ENCODE measurements at places on chromosomes 4 and X.

DNA sequence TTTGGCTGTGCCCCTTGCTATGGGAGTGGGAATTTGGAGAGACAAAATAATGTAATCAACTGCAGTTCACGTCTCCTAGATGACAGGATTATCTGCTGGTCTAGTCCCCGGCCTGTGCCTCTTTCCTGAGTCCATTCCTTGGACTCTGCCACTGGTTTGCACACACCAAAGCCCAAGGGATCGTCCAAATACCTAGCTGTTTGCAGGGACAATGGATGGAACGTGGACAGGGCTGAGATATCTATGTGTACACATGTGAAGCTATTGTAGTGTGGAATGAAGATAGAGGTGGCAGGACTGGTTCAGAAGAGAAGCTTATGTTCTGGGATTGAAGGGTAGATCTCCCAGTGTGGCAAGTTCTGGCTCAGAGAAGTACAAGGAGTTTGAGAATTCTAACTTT is 198.3 kb upstream of the PITX2 start:
- DNase-seq = no peak

GRCh38 chr4:128288689-128289106 is 1.1 kb upstream of the PGRMC2 start:
- DNase-seq = no peak

GRCh38 chr4:1939664-1940509 is 68.7 kb downstream of the NSD2 start:
- no peak for DNase-seq

DNA sequence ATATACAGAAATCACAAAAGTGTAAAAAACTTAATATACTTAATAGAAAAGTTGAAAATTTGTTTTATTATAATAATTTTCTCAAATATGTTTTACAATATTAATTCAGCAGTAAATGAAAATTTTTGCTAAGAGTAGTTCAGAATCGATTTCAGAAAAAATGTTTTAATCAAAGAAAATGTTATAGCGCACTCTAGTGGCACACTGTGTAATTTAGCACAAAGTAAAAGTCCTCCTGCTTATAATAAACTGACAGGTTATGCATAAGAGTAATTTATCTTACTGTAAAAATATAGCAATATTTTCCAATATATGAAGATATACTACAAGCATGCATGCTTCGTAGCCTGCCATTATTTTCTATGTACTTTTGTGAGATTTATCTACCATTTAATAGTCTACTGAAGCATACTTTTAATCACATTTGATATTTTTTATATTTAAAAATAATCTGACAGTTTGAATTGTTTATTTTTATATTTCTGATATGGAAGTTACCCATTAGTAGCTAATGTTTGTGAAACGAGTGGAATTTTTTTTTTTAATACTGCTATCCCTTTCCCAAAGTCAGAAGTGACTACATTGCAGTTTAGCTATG is 217.9 kb upstream of the KLHL4 start:
- DNase-seq = no peak

DNA sequence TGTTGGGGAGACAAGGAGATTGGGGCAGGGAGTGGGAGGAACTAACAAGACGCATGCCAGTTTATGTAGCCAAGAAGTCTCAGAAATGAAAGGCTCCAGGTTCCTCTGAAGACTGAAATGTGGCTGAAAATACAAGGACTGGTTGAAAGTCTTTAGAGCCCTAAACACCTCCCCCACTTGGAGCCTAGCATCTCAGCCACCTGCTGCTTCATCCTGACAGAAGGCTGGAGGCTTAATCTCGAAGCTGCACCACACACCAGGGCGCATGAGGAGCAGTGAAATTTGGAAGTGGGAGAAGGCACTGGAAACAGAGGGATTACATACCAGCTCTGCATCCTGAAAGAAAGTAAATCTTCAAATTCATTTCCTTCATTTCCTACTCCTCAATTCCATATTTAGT is 160.7 kb upstream of the FTHL17 start:
- DNase-seq = no peak

DNA sequence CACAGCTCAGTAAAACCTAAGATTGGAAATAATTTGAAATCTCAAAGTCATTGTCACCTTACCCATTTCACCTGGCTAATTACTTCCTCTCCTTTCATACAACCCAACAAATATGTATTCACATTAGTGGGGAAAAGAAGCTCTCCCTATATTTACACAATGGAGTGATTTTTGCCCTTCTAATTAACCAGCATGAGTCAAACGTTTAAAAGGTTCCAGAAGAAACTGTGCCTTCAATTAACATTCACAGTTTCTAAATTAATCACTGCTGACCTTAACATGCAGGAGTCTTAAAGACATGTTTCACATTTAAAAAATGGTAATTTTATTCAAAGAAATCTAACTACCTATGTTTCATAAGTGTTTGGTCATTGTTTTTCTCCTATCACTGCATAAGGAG is 254.6 kb downstream of the CBLL2 start:
- no peak for DNase-seq

DNA sequence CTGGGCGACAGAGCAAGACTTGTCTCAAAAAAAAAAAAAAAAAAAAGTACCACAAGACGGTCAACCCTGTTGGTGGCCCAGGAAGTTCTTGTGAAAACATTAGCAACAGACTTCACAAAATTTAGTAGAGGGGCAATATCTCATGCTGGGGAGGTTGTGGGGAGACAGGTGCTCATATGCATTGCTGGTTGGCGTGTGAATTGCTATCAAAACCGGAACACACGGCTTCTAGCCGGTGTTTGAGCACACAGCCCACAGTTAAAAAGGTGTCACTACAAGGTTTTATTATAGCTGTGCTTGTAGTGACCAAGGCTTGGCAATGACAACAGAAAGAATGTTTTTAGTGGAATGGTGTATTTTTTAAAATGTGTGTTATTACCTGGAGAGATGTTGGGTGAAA is 41.8 kb downstream of the SMS start:
- no peak for DNase-seq

DNA sequence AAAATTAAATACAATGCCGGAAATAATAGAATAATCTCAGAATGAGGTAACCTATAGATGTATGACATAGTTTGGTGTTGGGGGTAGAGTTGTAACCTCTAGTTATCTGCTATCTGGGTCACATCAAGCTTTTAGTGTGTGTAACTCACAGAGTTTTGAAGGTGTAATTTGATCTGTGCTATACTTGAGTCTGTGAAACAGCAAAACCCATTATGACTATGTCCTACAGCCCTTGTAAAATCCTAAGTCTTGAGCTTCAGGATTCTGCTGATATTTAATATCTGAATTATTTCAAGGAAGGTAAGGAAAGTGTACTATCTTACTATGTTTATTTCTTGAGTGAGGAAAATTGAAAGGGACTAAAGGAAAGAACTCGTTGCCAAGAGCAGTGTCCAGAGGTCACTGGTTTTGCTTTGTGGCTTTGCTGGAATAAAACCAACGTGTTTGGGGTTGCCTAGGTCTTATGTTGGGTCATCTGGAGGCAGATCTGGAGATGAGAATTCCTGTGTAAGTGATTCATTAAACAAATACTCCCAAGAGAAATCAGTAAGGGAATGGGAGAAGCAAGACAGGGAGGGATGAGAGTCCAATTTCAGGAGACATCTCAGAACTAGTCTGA is 107.8 kb upstream of the CBLL2 start:
- no peak for DNase-seq

DNA sequence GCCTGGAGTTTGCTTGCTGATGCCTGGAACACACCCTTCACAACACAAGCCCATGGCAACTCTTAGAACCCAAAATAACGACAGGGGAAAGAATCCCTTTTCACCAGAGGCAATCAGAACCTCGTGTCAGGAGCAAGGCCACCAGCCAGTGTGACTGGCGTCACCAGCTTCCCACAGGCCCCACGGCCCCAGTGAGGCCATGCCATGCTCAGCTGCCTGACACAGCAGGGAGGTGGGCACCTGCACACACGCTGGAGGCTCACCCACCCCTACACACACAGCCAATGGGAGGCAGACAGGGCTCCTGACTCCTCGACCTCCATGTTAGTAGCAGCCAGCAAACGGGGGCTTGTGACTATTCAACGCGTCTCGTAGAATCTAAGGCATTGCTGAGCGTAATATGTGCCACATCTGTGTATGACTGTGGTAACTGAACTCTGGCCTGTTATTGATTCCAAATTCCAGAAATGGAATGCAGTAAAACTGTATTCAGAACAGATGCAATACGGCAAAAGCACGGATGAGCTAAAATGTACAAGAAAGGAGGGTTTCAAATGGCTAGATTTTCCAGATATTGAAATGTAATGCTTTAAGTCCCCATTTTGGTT is 28.5 kb downstream of the RNF212 start:
- no peak for DNase-seq

GRCh38 chr4:4726051-4726450 is 133.4 kb upstream of the MSX1 start:
- DNase-seq = no peak

- DNase-seq = no peak
These were observed 222.5 kb downstream of the AFF2 start for GRCh38 chrX:148722966-148723365.

DNA sequence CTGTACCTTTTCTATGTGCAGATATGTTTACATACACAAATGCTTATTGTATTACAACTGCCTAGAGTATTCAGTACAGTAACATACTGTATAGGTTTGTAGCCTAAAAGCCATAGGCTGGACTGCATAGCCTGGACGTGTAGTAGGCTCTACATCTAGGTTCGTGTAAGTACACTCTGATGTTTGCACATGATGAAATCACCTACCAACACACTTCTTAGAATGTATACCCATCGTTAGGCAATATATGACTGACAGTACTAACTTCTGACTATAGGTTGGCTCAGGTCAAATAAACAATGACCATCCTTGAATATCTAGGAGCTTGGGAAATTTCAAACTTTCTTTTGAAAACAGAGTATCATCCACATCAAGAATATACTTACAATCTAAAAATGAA is 139.0 kb downstream of the CORIN start:
- no peak for DNase-seq

- DNase-seq = no peak
These were observed 353.0 kb downstream of the IDS start for GRCh38 chrX:149151805-149152757.

GRCh38 chrX:56499372-56499771 is 64.1 kb upstream of the UBQLN2 start:
- DNase-seq = no peak

DNA sequence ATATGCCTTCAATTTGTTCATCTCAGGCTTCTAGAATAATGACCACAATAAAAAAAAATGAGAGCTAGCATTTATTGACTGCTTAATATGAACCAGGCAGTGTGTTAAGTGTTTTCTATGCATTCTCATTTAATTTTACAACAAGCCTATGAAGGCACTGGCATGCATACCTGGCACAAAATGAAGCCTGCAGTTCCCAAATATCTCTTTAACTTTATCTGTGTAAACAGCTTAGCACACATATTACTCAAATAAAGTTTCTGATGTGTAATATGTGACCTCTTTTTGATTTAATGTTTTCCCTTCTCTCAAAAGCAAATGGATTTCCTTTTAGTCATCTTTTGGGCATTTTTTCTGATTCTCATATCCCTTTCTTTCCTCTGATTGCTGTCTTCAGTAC is 671.8 kb downstream of the PCDH7 start:
- no peak for DNase-seq

DNA sequence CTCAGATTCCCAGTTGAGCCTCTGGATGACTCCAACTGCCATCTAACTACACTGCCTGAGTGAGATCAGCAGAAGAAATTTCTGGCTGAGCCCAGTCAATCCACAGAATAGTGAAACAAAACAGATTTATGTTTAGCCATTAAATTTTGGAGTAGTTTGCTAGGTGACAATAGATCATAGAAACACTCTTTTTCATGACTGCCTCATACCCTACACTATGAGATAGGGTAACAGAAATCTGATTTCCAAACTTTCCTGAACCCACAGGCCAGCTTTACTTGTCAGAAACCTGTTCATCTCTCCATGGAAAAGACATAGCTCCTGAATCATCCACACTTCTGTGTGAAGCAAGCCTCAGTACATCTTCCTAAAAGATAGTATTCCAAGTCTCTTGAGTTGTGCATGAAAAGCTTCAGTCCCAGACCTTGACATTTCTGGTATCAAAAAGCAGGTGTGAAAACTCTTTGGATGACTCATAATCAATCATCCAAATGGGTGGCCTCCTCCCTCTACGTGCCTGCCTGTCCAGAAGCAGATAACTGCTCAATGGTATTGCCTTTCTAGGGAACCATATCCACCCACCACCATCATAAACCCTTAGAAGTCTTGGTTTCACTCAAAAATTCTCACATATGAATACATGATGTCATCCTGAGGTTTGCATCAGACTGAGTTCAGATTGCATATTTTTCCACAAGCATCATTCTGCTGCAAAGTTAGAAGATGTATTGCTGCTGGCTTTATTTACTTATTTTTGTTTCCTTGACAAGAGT is 47.5 kb upstream of the RAP2C start:
- DNase-seq = no peak

DNA sequence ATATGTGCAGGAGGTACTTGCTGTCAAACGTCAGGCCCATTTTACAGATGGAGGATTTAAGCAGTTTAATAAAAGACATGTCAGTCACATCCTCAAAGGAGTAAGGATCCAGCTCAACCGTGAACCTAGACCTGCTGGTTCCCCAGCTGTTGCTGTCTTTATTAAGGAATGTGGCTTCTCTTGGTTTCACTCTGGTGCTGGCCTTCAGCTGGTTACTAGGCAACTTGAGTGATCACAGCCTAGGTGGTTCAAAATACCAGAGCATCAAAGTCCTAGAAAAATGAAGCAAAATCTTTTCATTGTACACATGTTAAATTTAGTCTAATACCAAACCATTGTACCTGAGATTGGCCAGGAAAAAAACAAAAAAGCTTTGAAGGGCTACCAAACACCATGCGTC is 32.7 kb upstream of the GLRA2 start:
- DNase-seq = no peak

DNA sequence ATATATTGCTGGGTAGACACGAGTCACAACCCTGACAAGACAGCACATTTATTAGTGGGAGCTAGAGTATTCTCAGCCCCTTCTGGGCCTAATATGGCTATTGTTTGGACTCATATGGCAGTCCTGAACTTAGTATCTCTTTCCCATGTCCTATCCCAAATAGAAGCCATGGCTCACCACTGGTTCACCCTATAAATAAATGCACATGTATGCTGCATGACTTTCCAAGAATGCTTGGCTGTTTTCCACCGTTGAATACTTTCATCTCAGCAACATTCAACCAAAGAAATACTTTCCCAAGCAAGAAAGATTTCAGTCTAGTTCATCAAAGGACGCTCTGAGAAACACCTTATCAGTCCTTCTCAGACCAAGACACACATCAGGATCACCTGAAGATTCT is 36.7 kb downstream of the SMPX start:
- no peak for DNase-seq

DNA sequence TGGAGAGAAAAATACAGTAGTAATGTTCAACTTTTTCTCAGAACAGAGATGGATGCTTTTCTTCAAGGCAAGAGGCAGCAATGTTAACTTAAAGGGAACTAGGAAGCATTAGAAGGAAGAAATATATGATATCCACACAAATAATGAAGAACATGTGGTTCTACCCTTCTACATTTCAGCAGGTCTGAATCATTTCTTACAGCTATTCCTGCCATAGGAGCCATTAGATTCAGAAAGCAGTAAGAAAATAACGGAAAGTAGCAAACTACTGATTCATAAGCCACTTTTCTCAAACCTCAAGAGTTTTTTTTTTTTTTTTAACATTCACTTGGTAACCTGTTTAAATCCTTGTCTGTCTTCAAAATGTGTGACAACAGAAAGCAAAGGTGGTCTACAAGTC is 1251.6 kb upstream of the AGA start:
- no peak for DNase-seq

- DNase-seq = no peak
These were observed 9.6 kb downstream of the ZAR1 start for GRCh38 chr4:48499551-48500066.

GRCh38 chrX:125089761-125090445 is 229.8 kb upstream of the TEX13C start:
- DNase-seq = no peak
